ENCODE measurements at places on chromosomes 7 and 10. TPM values are rescaled to one million over a fixed set of nuclear protein-coding genes. Genes with fewer than 3 reads are reported as not detected.

DNA sequence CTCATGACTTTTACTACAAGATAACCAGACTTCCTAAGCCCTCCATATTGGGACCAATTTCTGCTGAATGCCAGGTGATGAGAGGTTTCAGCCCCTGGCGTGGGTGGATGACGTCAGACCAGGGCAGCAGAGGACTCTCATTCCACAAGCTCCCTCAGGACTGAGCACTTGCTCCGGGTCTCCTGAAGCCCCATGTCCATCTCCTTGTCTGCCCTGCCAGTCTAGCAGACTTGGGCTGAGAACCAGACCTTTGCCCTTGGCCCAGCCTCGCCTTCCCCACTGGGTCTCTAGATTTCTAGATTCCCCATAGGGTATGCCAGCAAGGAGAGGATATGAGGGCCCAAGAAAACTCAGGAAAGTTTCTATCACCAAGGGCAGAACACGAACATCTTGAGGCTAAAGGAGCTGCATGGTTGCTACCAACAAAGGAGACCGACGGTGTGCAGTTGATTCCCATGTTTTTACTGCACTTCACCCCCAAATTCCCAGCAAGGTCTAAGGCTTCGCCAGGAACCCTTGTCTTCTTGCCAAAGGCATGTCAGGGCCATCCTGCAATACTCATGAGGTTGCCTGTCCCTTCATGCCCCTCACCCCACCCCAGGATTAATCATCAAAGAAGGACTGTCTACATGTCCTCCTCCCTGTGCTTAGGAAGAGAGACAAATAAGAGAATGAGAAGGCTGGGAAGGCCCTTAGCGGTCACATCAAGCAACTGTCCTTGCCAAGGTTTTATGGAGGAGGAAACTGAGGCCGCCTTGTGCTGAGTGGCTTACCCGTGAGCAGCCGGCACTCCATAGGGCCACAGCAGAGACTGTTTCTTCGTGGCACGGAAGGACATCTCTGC, 96.5 kb upstream of the MACROH2A2 start:
- no peak for DNase-seq

DNA sequence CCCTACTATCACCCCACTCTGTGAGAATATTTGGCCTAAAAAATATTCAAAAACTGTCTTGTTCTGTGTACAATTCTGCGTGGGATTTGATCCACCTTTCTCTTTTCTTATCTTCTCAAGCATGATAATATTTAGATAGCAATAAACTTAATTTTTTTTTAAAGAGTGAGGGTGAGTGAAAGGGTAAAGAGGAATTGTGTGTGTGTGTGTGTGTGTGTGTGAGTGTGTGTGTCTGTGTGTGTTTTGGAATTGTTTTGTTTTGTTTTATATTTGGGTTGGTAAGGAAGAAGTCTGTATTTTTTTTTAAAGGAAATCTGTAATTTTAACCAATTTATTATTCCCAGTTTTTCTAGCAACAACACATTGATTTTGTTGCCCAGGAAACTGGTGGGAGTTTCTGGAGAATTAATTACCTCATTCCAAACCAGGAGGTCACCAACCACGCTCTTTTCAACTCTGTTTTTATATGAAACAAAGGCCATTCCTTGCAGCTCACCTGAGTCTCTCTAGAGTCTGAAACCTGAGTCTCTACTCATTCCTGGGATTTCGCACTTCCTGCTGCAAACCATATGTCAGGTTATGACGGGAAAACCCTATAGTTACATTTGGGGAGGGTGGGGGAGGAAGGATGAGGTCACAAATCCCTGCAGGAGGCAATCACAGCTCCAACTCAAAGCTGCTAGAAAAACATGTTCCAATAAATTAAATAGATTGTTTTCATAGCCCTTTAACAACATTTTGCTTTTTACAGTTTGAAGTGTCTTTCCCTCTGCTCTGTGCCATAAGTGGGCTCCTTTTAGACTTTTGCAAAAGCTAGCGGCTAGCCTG, 38.1 kb upstream of the XPNPEP1 start:
- DNase-seq: peak; percentile 72

- DNase-seq: no peak
Measured at GRCh38 chr10:13869295-13869664, 282.5 kb downstream of the PRPF18 start.

- no peak for DNase-seq
Measured at GRCh38 chr10:1488970-1489548, 248.3 kb downstream of the ADARB2 start.

STAG3 gene
- 1.5 TPM for total RNA-seq

MPP7 gene
- total RNA-seq: 5.6 TPM

DNA sequence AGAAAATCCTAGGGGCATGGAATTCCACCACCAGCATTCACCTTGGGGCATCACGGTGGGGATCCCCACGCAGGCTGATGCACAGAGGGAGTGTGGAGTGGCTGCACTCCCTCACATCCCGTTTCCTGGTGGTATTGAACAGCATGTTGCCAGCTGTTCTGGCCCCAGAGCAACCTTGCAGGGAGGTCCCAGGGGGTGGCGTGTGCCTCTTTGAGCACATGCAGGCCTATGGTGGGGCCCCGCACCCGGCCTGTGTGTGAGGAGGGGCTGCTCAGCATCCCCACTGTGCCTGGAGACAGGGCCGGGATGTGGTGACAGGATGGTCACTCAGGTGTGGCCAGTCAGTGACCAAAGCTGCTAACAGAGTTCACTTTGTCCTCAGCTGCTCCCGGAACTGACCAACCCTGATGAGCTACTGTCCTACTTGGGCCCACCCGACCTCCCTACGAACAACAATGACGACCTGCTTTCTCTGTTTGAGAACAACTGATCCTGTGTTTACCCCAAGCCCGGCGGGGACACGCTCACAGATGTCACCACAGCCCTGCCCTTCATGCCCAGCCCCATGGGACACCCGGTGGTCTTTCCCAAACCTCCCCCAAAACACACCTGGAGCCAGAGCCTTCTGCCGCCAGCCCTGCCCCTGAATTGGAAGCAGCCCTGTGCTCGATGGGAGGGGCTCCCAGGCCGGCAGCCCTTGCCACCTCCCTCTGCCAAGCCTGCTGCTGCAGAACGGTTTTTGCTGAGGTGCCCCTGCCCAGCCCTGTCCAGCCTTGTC, 18.7 kb downstream of the ZMIZ2 start:
- DNase-seq: no peak

PIK3CG gene
- 1.9 TPM for total RNA-seq
